BJ (cell line): ENCODE measurements at places on chromosomes 2 and 18.

DNA sequence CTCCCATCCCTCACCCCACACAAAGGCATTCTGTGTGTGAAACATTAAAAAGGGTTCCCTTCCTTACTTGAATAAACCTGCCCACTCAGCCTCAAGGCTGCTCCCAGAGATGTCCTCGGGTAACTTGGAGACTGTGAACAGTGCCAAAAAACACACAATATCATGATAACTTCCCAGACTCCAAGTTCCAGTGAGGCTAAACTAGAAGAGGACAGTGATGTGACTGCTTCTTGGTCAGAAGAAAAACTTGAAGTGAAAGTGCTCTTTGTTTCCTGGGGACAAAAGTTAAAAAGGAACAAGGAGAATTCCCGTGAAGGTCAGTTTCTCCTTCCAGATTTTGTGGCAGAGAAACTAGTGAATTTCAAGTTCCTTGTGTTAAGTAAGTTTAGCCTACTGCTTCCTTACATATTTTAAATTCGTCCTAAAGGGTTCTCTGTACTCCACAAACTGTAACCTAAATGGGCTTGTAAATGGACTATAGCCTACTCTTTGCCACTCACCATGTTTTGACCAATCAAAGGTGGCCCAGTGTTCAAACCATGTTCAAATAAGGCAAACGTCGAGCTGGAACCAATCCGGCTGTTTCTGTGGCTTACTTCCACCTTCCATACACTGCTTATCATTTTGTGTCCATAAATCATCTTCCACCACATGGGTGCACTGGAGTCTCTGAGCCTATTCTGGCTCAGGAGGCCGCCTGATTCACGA is 20.4 kb downstream of the TPRKB start:
- no peak for DNase-seq

- no peak for DNase-seq
Observed at GRCh38 chr18:24300703-24301102, 96.9 kb downstream of the OSBPL1A start.

DNA sequence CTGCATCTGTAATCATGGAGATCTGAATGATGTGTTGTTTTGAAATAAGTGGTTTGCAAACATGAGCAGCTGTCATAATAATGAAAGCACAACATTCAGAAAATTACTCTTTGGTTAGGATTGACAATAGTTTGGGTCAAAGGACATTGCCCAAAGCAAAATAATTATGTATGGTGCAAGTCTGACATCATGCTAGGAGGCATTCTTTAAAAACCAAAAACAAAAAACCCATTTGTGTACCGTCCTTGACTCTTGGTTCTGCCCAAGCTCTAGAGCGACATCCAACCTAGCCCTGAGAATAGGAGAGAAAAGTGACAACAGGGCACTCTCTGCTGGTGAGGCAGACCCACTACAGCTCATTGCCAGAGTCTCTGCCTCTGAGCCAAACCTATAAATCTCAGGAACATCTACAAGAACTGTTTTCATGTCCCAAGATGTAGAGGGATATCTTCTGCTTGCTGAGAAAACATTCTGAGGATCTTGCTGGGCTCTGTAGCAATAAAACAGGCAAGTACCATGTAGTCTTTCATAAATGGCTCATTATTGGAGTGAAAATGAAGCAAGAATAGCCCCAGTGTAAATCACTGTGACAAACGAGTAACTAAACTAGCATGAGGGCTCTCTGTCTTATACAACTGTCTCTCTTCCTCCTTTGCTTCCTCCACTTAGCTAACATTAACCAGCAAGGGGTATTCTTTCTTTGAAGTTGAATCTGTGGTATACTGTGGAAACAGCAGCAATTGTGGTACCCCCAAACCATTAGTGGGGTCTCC is 266.8 kb upstream of the CXCR4 start:
- DNase-seq = no peak

- no peak for DNase-seq
Observed at GRCh38 chr2:43018179-43019024, 208.0 kb downstream of the ZFP36L2 start.

- no peak for DNase-seq
Observed at GRCh38 chr18:52000435-52000834, 339.6 kb upstream of the DCC start.

GRCh38 chr18:65754121-65754520 is 3.3 kb downstream of the CDH7 start:
- no peak for DNase-seq
